Stimulated activated CD4-positive, alpha-beta T cell treated with anti-CD3 and anti-CD28 coated beads, Interleukin-4, amount 100 ng/mL, for 1 hour (primary cell): ENCODE measurements at places on chromosomes 12 and 14.

GRCh38 chr12:81644503-81644902 lies 114.6 kb downstream of the PPFIA2 start:
- DNase-seq: no peak

DNA sequence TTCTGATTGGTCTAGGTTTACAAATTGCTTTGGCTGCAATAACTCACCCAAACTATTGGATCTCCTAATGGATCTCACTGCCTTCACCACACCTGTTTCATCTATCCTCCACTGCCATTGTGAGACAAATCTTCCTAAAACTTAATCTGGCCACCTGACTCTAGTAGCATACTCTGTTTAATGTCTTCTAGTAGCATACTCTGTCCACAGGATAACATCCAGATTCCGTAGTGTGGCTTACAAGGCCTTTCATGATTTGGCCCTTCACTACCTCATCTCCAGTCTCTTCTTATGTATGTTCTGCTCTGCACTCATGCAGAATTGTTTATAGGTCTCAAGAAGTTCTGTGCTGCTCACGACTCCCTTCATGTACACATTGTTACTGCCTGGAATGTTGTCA lies 10.0 kb downstream of the HSD17B6 start:
- DNase-seq: no peak

DNA sequence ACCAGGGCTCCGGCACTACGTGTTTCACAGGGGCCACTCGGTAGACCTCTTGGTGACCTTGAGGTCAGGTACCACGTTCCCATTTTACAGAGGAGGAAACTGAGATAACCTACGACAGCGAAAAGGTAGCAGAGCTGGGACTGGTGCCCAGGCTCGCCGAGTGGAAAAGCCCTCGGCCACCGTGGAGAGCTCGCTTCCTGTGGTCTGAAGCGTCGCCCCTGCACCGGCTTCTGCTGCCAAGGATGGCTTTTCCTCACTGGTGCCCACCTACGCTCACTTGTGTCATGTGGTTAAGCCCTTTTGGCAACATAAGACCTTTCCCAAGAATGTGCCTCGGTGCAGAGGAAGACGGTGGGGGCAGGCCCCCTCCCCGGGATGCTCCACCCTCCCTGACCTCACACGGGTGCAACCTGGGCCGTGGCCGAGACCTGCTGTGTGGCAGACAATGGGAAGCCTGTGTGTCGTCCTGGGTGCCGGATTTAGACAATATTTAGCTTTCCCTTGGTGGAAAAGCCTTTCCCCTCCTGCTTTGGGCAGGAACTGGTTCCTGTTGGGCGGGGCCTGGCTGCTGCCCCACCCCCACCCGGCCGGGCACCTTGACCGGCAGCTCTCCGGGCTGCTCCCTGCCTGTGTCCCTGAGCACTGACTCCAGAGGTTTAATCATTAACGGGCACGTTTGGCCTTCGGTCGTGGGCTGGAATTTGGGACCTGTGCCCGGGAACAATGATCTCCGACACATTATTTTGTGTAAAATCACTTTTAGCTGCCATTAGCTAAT lies 32.4 kb upstream of the PPP1R13B start:
- no peak for DNase-seq

GRCh38 chr12:79615596-79616560 lies 74.9 kb downstream of the PAWR start:
- no peak for DNase-seq
